ENCODE measurements at places on chromosomes 4 and X.

GRCh38 chr4:148704291-148704690 is 262.1 kb upstream of the NR3C2 start:
- no peak for DNase-seq

DNA sequence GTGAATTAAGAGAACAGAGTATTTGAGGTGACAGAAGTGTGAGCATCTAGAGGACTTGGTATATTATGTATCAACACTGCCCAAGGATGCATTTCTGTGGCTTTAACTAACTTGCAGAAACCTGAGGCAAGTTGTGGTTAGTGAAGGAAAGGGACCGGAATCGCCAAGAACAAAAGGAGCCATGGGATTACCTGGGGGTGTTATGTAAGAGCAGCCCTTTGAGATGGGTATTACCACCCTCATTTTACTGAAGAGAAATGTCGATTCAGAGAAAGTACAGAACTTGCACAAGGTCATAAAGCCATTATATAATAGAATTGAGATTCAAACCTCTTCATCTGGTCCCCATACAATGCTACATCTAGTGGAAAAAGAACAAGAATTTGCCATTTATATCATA is 14.3 kb downstream of the TENM3 start:
- DNase-seq = no peak

GRCh38 chrX:18047491-18047890 is 173.2 kb downstream of the BEND2 start:
- DNase-seq = no peak

DNA sequence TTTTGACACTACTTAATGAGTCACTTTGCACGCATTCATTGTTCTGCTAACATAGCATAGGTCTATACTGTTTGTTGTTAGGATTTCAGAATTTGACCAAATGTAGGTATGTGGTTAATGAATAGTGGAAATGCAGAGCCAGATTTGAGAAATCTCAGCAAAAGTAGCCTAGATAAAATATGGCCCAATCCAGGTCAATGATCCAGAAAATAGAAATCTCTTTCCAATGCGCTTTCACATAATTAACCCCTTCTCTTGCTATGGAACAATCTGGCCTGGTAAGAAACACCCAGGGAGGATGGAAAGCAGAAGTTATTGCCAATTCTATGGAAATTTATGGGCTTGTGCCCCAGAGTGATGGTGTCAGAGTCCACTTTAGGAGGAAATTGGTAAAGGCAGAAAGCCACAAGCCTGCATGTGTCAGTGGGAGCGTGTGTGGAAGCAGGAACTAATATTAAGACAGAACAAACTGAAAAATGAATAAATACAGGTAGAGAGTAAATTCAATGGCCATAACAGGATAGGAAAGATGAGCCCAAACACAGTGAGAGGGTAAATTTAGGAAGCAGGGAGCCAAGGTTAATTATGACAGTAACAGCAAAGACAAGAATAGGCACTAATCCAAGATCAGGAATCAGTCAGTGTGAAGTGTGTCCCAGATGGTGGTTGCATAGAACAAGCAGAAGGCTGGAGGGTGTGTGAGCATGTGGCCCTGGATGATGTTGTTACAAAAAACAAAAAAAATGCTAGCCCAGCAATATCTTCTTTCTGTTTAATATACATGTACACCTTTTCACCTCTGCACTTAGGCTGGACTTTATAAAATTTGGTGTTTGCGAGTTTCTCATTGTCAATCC is 102.9 kb downstream of the SYTL5 start:
- no peak for DNase-seq

DNA sequence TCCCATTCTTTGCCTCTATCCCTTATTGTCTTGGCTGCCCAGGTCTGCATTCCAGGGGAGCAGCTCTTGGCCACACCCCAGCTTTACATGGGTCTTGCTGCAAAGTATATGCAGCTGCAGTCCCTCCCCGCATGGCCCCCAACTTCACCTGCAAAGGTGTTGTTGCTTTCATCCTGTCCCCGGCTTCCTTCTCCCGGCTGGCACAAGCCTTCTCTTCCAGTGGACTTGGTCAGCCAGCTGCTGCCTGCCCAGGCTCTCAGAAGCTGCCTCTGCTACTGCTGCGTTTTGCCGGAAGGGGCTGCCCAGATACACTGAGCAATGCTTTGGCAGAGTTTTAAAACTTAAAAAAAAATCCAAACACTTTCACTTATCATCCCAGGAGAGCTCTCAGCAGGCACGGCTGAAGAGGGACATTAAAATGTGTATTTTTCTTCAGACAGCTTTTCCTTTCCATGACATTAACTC is 121.2 kb upstream of the PDLIM3 start:
- no peak for DNase-seq

DNA sequence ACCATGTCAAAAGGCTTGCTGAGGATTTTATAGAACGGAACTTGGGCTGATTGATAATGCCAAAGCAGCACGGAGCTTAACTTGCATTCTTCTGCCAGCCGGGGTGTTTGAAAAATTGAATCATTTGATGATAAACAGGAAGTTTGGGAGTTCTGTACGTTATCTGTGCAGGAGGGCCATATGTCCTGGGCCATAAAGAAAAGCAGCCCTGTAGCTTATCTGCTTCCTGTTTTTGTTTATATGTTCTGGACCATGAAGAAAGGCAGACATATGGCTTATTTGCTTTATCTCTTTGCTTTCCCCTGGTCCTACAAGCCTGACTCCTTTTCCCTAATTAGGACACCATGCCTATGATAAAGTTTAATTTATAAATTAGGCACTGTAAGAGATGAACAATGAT is 62.4 kb downstream of the HOPX start:
- DNase-seq = no peak

DNA sequence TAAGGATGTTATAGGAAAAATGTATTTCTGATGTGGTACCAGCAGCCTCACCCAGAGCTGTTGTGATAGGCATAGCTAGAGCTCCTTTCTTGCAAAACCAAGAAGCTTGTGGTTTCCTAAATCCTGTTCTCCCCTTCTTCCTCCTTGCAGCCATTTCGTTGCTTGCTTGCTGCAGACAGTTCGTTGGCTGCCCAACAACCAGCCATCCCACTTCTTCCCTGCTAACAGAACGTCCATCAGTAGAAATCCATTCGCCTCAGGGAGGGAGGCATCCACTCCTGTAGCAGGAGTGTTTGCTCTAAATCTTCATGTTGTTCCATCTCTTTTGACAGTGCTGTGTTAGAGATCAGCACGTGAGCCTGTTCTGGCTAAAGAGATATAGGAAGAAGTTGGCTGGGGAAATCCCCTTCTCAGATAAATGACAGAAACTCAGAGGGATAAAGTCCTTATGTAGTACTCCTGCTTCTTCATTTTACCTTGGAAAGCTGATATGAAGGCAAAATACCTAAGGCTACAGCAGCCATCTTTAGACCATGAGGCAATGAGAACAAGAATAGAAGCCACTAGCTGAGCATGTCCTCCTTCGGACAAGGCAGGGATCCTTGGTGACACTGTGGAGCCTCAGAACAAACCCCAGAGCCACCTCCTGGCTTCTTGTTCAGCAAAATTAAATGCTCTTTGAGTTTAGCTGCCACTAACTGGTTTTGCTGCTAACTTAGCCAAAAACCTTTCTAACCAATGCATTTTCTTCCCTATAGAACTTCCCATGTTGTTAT is 68.4 kb upstream of the RELL1 start:
- DNase-seq = peak; percentile 10

DNA sequence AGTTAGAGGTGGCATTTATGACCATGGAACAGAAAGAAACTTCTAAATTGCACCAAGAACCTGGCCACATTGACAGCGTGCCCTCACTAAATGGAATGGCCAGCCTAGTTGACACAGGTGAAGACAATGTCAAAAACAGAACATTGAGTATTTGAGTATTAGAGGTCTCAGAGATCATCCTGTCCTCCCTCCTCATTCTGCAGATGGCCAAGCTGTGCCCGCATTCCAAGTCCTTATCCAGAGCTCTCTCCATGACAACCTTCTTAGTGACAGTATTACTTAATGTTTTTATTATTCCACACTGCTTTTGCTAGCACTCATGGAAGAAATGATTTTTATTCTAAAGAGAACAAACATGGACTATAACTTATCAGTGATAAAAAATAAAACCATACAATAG is 9.9 kb upstream of the CCDC110 start:
- DNase-seq = no peak

DNA sequence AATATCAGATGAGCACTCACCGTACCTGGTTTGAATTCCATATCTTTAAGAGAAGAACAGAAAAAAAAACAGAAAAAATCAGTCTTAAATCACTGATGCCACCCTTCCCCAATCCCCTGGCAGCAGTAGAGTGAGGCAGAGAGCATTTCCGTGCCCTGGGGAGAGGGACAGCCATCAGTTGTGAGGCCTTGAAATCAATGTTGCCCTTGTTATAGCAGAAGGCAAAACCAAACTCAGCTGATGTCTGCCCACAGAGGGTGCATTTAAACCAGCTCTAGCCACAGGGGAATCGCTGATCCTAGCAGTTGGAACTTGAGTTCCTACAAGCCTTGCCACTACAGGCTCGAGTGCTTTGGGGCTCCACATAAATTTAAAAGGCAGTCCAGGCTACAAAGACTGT is 338.5 kb upstream of the FMR1 start:
- DNase-seq = no peak

- DNase-seq = no peak
Observed at GRCh38 chr4:123259676-123260646, 136.6 kb upstream of the SPRY1 start.

DNA sequence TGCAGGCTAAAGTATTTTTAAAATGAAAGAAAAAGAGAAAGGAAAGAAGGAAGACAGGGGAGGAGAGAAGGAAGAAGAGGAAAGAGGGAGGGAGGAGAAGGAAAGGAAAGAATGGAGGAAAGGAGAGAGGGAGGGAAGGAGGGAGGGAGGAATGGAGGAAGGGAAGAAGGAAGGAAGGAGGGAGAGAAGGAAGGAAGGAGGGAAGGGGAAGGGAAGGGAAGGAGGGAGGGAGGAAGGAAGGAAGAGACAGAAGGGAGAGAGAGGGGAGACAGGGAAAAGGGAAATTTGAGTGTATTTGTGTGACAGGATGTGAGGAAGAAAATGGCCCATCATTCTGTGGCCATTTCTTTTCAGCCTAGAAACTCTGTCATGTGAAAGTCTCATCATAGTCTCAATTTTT is 14.9 kb upstream of the PLAC1 start:
- no peak for DNase-seq

GRCh38 chrX:16848541-16848940 is 21.6 kb downstream of the RBBP7 start:
- DNase-seq = no peak

- DNase-seq = no peak
Observed at GRCh38 chr4:156820931-156821330, 150.7 kb downstream of the PDGFC start.

GRCh38 chrX:9745417-9746115 is 20.1 kb downstream of the GPR143 start:
- DNase-seq = peak; percentile 33

GRCh38 chr4:26136615-26137014 is 184.2 kb upstream of the RBPJ start:
- no peak for DNase-seq

GRCh38 chr4:68249434-68249833 is 3.9 kb upstream of the TMPRSS11B start:
- peak; percentile 57 for DNase-seq

GRCh38 chr4:170776983-170777382 is 687.2 kb upstream of the AADAT start:
- no peak for DNase-seq

DNA sequence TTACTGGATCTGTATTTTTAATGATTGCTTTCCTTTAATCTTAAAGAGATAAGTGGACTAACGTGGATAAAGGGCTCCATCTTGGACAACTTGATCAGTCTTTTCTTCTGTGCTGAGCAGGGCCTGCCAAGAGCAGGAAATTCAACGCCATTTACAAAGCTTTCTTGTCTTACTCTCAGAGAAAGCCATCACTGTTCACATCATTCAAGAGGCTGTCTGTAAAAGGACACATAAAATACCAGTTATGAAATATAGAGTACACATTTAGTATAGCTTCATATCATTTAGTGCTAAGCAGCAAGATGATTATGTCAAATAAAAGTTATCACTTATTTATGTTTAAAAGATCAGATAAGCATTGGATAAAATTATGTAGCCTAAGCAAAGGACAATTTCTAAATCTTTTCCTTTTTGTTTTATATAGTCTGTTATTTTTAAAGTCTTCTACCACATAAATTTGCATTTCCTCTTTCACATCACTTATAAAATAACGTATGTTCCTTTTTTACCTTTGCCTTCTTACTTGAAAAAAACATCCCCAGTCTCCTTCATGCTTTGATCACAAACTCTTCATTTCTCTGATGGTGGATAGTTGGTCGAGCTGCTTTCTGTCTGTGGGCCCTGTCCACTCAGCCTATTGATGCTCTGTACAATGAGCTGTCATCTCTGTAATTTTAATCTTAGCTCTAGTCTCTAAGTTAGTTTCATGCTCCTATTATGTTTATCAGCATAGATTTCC is 2.1 kb upstream of the CCNG2 start:
- DNase-seq = no peak

- no peak for DNase-seq
Observed at GRCh38 chrX:10444204-10444603, 176.2 kb downstream of the MID1 start.

DNA sequence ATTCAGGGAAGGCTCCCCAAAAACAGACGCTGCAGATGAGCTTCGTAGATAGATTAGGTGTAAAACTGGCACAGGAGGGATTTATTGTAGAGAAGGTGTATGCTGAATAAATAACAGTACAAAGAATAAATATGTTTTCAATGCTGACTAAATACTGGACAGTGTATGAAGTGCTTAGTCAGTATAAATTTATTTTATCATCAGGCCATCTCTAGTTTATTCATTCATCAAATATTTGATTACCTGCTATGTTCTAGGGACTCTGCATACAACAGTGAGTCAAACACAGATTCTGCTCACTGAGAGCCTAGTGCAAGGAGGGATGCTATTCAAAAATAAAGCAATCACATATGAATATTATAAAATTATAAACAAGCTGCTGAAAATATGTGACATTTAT is 63.6 kb upstream of the TSPAN5 start:
- no peak for DNase-seq

GRCh38 chr4:44487341-44487740 is 38.7 kb upstream of the KCTD8 start:
- no peak for DNase-seq

DNA sequence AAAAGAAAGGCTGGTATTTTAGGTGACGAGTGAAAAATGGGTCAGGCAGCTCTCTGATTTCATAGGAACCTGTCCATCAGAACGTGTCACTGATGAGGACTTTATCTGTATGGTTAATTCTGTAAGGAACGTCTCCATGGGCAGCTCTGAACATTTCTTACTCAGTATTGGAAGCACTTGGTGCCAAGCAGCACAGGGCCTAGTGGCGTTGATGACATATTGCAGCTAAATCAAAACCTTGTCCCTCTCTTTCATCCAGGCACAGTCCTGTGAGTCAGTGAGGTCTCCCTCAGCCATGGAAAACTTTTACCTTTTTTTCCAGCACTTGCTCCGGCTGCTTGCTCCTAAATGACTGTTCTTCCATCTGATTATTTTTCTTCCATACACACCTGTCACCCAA is 301.9 kb downstream of the DHX15 start:
- DNase-seq = no peak

GRCh38 chr4:180617196-180617595 is 1626.0 kb upstream of the TENM3 start:
- DNase-seq = no peak

- no peak for DNase-seq
Observed at GRCh38 chrX:96568071-96568470, 116.6 kb upstream of the DIAPH2 start.

GRCh38 chr4:124745985-124746801 is 33.7 kb upstream of the ANKRD50 start:
- DNase-seq = no peak
